ENCODE measurements at places on chromosomes 3 and 15.

GRCh38 chr15:58459560-58459959 is 27.8 kb downstream of the LIPC start:
- DNase-seq = no peak

- DNase-seq = no peak
Observed at GRCh38 chr15:36406911-36407310, 172.5 kb upstream of the CDIN1 start.

DNA sequence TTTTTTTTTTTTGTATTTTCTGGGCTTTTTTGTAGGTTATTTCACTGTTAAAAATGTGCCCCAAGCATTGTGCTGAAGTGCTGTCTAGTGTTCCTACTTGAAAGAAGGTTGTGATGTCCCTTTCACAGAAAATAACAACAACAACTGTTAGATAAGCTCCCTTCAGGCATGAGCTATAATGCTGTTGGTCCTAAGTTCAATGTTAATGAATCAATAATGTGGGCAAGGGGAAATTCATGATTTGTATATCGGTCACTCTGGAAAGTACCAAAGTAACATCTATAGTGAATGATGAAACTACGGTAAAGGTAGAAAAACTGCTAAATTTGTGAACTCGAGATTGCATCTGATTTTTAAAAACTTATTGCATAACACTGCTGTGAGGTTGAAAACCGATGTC is 539.4 kb downstream of the CADM2 start:
- DNase-seq = no peak

DNA sequence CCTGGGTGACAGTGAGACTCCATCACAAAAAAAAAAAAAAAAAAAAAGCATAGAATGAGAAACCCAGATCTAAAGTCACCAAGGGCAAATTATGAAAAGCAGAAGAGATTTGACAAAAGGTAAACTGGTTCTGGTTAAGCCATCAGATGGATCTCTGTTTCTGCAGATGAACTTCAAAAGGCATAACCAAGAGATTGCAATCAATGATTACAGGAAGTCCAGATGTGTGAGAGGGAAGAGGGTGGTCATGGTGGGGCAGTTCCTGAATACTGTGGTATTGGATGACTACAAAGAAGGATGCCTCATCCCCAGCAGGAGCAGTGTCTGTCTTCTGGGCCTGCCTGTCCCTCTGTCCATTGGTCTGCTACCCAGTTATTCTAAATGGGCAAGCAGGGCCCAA is 3.8 kb downstream of the P4HTM start:
- DNase-seq = no peak

DNA sequence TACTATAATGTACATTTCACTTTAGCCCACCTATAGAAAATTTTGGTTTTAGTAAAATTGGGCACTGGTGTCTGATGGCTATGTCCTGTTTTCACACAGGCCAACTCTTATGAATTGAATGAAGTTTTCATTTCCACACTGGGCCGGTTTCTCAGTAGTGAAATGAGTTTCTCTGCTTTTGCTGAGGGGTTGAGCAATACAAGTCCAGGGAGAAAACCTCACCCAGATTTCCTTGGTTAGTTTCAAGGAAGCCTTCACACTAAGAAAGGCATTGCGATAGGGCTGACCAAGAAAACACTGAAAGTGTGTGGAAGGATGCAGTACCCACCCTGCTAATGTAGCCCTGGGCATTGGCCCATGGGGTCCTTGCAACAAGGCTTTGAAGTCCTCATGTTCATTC is 331.5 kb upstream of the CFAP20DC start:
- DNase-seq = no peak

DNA sequence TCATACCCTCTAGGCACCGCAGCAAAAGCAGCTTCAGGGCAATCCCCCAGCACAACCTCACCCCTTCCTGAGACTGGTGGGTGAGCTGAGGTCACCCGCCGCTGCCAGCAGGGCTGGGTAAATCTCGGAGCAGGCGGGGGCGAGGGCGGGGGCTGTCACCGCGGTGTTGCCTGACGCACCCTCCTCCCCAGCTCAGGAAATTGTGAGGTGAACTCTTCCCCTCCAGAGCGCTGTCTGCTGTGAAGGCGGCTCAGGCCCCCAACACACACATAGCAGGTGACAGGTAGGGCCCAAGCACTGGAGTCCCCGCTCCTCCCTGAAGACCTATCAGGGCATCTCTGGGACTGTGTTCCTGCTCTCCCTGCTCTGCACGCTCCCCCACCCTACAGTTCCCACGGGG is 30.2 kb upstream of the FURIN start:
- DNase-seq = peak; percentile 81

DNA sequence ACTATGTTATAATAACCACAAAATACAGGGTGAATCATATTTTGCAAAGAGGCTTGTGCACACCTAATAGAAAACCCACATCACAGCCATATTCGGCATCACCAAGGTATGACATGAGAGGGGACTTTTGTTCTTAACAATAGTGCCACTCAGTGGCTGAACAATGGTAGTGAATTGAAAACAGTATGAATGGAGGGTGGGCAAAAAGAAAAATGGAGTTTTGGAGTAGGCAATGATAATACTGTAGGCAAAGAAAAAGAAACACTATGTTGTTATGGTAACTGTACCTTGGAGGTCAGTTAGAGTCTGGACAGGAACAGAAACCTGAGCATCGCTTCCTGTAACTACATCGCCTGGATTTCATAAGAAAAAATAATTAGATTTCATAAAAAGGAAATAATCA is 348.6 kb downstream of the PLCL2 start:
- DNase-seq = no peak

Data from stimulated activated CD8-positive, alpha-beta memory T cell treated with anti-CD3 and anti-CD28 coated beads, Interleukin-4, amount 100 ng/mL, for 24 hours (primary cell).